ENCODE measurements at places on chromosomes 7 and 10.

- no peak for DNase-seq
- H3K27ac ChIP-seq = no peak overlapping the region
- no peak overlapping the region for H3K4me3 ChIP-seq
- H3K4me1 ChIP-seq = peaks cover 20% of the 10 kb centered on the region
- no peaks in the 10 kb centered on the region for H3K27me3 ChIP-seq
Observed at GRCh38 chr10:45592926-45593325, 79.6 kb downstream of the ZFAND4 start.

DNA sequence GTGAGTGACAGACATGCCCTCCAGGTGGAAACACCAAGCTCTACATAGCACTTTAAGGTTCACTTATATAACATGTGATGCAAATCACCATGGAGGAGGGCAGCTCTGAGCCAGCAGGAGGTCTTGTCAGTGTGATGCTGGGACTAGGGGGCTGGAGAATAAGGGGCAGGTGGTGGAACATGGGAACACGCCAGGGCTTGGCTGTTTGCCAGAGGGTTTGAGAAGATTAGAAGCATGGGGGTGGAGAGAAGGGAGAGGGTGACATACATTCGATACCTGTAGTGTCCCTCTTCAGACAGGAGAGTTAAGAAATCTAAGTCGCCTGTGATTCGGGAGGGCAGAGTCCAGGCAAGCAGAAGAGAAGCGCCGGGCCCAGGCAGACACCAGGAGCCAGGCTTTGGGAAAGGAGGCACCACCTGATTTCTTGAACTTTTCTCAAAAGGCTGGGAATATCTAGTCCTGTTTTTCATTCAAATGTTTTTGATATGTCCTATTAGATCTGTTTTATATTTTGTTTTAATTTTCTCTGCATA, 16.9 kb upstream of the LAMB4 start:
- H3K27me3 ChIP-seq = no peaks in the 10 kb centered on the region
- H3K4me1 ChIP-seq = peaks cover 5% of the 10 kb centered on the region
- DNase-seq = no peak

DNA sequence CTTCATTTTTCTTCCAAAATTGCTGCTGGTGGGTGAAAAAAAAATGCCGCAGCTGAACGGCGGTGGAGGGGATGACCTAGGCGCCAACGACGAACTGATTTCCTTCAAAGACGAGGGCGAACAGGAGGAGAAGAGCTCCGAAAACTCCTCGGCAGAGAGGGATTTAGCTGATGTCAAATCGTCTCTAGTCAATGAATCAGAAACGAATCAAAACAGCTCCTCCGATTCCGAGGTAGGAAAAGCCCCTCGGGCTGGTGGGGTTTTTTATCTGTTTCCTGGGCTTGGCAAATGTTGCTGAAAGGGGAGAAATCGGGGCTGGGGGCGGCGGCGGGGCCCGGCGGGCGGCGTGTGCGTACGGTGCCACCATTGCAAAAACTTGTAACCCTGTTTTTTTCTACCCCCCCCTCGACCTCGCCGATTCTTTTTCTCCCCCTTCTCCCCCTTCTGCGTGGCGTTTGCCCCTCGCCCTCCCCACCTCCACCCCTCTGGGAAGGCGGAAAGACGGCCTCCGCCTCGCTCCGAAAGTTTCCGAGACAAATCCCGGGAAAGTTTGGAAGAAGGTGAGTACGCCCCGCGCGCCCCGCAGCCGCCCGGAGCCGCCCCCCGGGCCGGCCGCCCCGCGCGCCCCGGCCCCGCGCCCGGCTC, 789 bp downstream of the TCF7L2 start:
- peak overlapping the region; percentile 73 for H3K4me3 ChIP-seq
- H3K36me3 ChIP-seq = no peaks in the 10 kb centered on the region
- peak; percentile 35 for DNase-seq
- H3K27me3 ChIP-seq = no peaks in the 10 kb centered on the region
- peaks cover 51% of the 10 kb centered on the region for H3K4me1 ChIP-seq

- no peak for DNase-seq
- H3K27ac ChIP-seq = no peak overlapping the region
- no peaks in the 10 kb centered on the region for H3K27me3 ChIP-seq
- H3K4me3 ChIP-seq = no peak overlapping the region
- no peaks in the 10 kb centered on the region for H3K36me3 ChIP-seq
Observed at GRCh38 chr10:4671451-4672145, 154.4 kb upstream of the AKR1E2 start.

DNA sequence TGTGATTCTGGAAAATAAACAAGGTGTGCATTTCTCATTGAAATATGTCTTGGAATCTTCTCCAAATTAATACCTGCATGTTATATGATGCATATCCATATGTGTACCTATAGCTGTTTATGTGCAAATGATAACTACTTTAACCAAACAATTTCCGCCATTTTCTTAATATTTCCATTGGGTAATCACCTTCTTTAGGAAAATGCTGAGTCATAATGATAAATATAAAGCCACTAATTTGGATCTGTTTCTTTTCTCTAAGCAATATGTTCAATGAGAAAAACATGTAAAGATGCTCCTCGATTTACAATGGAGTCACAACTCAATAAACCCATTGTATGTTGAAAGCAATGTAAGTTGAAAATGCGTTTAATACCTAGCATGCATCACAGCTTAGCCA, 574.4 kb downstream of the CNTNAP2 start:
- DNase-seq = no peak
- no peak overlapping the region for H3K27ac ChIP-seq
- no peaks in the 10 kb centered on the region for H3K4me1 ChIP-seq
- H3K27me3 ChIP-seq = no peaks in the 10 kb centered on the region
- no peak overlapping the region for H3K4me3 ChIP-seq

GRCh38 chr7:151378011-151378410, 31.8 kb downstream of the WDR86 start:
- DNase-seq = no peak
- peaks cover 26% of the 10 kb centered on the region for H3K27me3 ChIP-seq

GRCh38 chr7:27193335-27194001, 6.4 kb downstream of the HOXA13 start:
- H3K4me3 ChIP-seq = no peak overlapping the region
- H3K27ac ChIP-seq = no peak overlapping the region
- DNase-seq = no peak
- peaks cover 100% of the 10 kb centered on the region for H3K27me3 ChIP-seq

- H3K4me1 ChIP-seq = peaks cover 20% of the 10 kb centered on the region
- H3K4me3 ChIP-seq = no peak overlapping the region
- no peak overlapping the region for H3K27ac ChIP-seq
- no peaks in the 10 kb centered on the region for H3K27me3 ChIP-seq
- DNase-seq = no peak
- peaks cover 88% of the 10 kb centered on the region for H3K36me3 ChIP-seq
Observed at GRCh38 chr10:70158113-70158512, 11.6 kb upstream of the TYSND1 start.

GRCh38 chr7:33893377-33893776, 12.0 kb upstream of the BMPER start:
- peaks cover 3% of the 10 kb centered on the region for H3K4me1 ChIP-seq
- no peak for DNase-seq
- H3K27me3 ChIP-seq = no peaks in the 10 kb centered on the region

DNA sequence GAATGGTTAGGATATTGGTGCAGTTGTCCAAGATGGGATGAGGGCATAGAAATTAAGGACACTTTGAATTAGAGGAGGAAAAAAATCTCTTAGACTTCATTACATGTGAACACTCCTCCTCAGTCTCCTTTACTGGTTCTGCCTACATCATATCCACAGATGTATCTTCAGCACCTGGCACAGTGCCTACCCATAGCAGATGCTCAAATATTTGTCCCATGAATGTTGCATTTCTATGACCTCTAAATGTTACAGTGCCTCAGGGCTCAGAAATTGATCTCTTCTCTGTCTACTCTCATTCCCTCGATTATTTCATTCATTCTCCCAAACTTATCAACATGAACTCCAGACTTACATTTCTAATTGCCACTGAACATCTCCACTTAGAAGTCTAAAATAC, 17.1 kb downstream of the CNNM1 start:
- H3K27ac ChIP-seq = no peak overlapping the region
- no peak for DNase-seq
- H3K4me3 ChIP-seq = no peak overlapping the region
- H3K27me3 ChIP-seq = no peaks in the 10 kb centered on the region

DNA sequence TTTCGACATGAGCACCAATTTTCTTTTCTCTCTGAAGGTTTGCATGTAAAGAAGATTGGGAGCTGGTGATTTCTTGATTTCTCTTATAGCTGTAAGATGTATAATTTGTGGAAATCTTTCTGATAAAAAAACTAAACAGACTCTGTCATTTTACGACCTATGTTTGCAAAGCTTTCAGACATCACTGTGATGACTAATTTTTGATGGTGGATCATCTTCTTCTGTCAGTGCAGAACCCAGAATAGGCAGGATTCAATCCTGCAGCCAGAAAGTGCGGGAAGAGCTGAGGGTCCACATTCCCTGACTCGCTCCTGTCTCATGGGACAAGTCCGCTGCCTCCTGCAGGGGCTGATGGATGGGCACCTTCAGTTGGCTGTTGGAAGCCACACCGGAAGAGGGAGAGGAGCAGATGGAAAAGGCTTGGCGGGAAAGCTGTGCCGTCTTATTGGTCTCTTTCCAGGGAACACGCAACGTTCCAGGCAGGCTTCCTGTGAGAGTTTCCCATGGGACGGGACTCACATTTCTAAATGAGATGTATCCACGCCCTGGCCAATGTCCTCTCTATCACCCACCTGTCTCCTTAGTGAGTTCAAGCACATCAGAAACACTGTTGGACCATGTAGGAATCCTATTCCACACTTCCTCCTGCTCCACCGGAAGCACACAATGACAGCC, 186.9 kb downstream of the PRPF18 start:
- no peaks in the 10 kb centered on the region for H3K27me3 ChIP-seq
- H3K36me3 ChIP-seq = no peaks in the 10 kb centered on the region
- H3K4me3 ChIP-seq = no peak overlapping the region
- H3K4me1 ChIP-seq = no peaks in the 10 kb centered on the region

- no peak for DNase-seq
- H3K36me3 ChIP-seq = no peaks in the 10 kb centered on the region
- H3K4me3 ChIP-seq = no peak overlapping the region
- H3K27ac ChIP-seq = no peak overlapping the region
Observed at GRCh38 chr7:77282897-77283296, 83.3 kb upstream of the FGL2 start.

- H3K27ac ChIP-seq = no peak overlapping the region
- H3K27me3 ChIP-seq = no peaks in the 10 kb centered on the region
- H3K4me3 ChIP-seq = no peak overlapping the region
- H3K36me3 ChIP-seq = no peaks in the 10 kb centered on the region
- H3K4me1 ChIP-seq = no peaks in the 10 kb centered on the region
- DNase-seq = no peak
Observed at GRCh38 chr10:115777646-115778045, 495.4 kb downstream of the GFRA1 start.

DNA sequence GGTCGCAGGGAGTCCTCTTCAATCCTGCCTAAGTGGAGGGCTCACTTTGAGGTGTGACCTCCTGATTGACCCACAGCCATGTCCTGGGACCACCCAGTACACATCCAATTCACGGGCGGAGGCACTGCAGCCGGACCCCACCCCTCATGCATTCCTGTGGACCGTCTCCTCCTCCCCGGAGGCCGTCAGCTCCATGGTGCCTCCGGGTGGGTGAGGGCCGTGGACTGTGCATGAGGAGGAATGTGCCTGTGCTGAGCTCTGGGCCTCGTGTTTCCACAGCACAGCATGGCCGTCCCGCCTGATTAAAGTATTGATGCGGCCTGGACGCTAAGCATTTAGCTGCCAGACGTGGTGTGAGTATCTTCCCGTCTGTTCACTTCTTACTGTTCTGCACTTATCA, 52.8 kb downstream of the CFAP46 start:
- no peaks in the 10 kb centered on the region for H3K27me3 ChIP-seq
- peak; percentile 13 for DNase-seq
- no peak overlapping the region for H3K4me3 ChIP-seq
- no peaks in the 10 kb centered on the region for H3K36me3 ChIP-seq
- H3K4me1 ChIP-seq = no peaks in the 10 kb centered on the region
- H3K27ac ChIP-seq = no peak overlapping the region

- no peaks in the 10 kb centered on the region for H3K4me1 ChIP-seq
- no peaks in the 10 kb centered on the region for H3K27me3 ChIP-seq
- no peak overlapping the region for H3K4me3 ChIP-seq
- DNase-seq = no peak
- H3K36me3 ChIP-seq = no peaks in the 10 kb centered on the region
Observed at GRCh38 chr10:29022513-29022912, 266.4 kb upstream of the LYZL1 start.

GRCh38 chr10:79021948-79022499, 46.7 kb upstream of the ZMIZ1 start:
- no peaks in the 10 kb centered on the region for H3K36me3 ChIP-seq
- no peaks in the 10 kb centered on the region for H3K27me3 ChIP-seq
- H3K4me1 ChIP-seq = peaks cover 10% of the 10 kb centered on the region
- DNase-seq = no peak
- H3K4me3 ChIP-seq = no peak overlapping the region
- H3K27ac ChIP-seq = no peak overlapping the region

DNA sequence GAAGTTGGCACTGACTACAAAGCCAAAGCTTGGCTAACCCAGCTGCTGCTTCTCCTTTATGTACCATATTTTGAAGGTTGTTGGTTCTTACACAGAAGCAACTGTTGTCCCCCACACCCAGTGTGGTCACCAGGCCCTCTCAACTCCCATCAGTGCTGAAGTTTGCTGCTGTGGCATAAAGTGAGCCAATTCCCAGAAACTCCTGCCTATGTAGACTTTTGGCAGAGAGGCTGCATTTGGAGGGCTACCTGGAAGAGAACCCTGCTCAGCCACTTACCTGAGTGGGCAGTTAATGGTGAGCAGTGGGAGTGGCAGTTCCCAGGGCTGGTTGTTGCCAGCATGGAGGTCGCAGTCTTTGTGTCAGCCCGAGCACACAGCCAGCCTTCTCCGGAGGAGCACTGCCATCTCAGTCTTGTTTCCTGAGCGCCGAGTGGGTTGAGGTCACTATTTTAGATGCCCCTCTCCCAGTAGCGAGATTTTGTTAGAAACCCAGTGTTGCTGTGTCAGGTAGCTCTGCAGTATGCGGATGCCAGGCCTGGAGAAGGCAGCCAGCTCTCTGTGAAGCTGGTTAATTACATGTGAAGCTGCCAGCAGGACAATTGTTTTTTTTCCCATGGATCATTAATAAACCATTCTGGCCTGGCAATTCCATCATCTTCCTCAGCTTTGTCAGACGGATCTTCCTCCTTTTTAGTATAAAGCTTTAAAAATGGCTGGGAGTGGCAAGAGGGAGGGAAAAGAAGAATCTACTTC, 24.5 kb downstream of the LRRC4 start:
- peaks cover 41% of the 10 kb centered on the region for H3K36me3 ChIP-seq
- no peak overlapping the region for H3K27ac ChIP-seq
- no peaks in the 10 kb centered on the region for H3K4me1 ChIP-seq
- H3K4me3 ChIP-seq = no peak overlapping the region
- no peaks in the 10 kb centered on the region for H3K27me3 ChIP-seq

GRCh38 chr10:111207500-111207899, 130.7 kb downstream of the ADRA2A start:
- H3K36me3 ChIP-seq = no peaks in the 10 kb centered on the region
- no peak for DNase-seq
- no peaks in the 10 kb centered on the region for H3K4me1 ChIP-seq
- H3K27me3 ChIP-seq = no peaks in the 10 kb centered on the region
- H3K4me3 ChIP-seq = no peak overlapping the region

- H3K27ac ChIP-seq = no peak overlapping the region
- H3K36me3 ChIP-seq = no peaks in the 10 kb centered on the region
- no peak overlapping the region for H3K4me3 ChIP-seq
- H3K27me3 ChIP-seq = peaks cover 20% of the 10 kb centered on the region
Observed at GRCh38 chr10:123886292-123886691, 5.3 kb downstream of the CPXM2 start.

- no peaks in the 10 kb centered on the region for H3K27me3 ChIP-seq
- no peaks in the 10 kb centered on the region for H3K4me1 ChIP-seq
- no peak overlapping the region for H3K4me3 ChIP-seq
- no peak for DNase-seq
- H3K36me3 ChIP-seq = no peaks in the 10 kb centered on the region
- no peak overlapping the region for H3K27ac ChIP-seq
Observed at GRCh38 chr10:104195706-104196105, 36.5 kb downstream of the CFAP43 start.
